ENCODE measurements at places on chromosomes 16 and 17.

DNA sequence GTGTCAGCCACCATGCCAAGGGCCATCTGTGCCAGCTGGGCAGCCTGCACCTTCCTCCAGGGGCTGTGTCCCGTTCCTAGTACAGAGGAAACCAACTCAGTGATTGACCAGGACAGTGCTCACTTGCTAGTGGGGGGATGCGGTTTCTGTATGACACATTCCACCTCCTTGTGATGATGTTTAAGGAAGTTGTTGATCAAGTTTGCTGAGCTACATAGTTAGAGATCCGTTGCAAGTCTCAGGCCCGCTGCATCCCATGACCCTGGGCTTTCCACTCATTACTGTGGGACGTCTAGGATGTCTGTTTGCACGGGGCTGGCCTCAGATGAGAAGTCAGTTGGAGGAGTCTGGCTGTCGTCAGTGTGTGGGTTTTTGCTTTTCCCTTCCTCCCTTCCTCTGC, 33.6 kb downstream of the RNF213 start:
- no peak for DNase-seq

DNA sequence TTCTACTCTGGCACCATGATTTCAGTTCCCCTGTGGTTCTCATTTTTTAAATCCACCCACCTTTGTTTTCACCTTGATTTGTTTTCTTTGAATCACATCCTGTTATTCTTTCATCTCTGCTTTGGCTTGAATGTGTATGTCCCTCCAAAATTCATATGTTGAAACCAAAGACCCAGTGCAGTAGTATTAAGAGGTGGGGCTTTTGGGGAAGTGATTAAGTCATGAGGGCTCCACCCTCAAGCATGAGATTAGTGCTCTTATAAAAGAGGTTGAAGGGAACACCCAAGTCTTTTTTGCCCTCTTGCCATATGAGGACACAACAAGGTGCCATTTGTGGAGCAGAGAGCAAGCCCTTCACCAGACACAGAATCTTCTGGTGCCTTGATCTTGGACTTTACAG, 382.3 kb downstream of the SLC39A11 start:
- no peak for DNase-seq

- no peak for DNase-seq
These were observed 28.7 kb downstream of the MRM1 start for GRCh38 chr17:36629970-36630502.

DNA sequence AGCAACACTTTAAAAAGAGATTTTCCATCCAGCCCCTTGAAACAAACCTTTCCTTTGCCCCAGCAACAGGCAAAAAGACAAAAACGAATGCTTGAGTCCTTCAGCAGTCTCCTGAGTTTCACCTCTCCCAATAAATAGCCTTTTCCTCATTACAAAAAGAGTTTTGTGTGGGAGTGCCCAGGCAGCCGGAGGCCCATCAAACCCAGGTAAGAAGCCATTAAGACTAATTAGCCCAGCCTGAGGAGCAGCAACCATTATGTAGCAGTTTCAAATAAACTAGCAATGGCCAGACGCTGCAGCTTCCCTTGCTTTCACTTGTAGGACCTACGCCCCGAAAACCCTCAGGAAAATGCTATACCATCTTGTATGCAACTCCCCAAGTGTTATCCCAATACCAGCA, 15.6 kb downstream of the GAS7 start:
- no peak for DNase-seq

- no peak for DNase-seq
These were observed 90.4 kb downstream of the RBFOX3 start for GRCh38 chr17:79520167-79521165.

All from effector CD8-positive, alpha-beta T cell (primary cell).